ENCODE measurements at places on chromosomes 12 and 14. TPM values are rescaled to one million over a fixed set of nuclear protein-coding genes. Genes with fewer than 3 reads are reported as not detected.

The KRT78 gene
- not detected for total RNA-seq

The GPR65 gene
- total RNA-seq = not detected

The VWF gene
- total RNA-seq = 1.4 TPM

The MANSC4 gene
- total RNA-seq = not detected

The SLCO1B1 gene
- total RNA-seq = not detected

The RNASE2 gene
- total RNA-seq = not detected

GRCh38 chr12:4819654-4820053 is 90.1 kb upstream of the KCNA1 start:
- peak; percentile 40 for DNase-seq

DNA sequence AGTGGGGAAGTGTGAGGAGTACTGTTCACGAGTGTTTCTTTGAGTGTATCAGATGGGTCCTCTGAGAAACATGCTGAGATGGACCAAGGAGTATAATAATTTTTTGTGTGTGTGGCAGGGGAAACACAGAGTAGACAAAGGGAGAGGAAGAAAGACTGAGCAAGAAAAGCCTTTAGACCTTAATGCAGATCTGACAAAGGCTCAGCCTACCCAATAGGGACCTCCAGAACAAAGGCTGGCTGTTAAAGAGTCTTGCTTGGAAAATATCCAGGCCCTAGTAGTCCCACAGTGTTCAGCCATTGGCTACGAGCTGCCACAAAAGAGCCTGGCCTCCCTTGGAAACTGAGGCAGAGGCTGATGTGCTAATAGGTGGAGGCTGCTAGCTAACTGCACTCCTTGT is 13.5 kb downstream of the COQ5 start:
- DNase-seq = no peak

DNA sequence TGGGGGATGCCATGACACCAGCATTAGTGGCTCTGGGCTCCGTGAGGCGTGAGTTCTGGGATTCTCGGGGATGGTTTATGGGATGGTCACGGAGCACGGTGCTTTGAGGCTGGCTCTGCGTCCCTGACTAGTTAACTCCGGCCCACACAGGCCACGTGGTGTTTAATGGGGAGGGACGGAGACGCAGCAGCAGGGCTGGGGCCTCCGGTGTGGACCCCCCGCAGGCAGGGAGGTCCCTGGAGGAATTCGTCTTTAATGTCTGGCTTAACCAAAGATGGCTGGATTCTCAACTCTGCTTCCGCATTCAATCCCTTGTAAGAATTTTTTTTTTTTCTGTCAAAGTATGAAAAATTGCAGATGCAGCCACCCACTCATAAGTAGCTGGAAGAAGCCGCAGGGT is 86.4 kb upstream of the RFLNA start:
- no peak for DNase-seq

DNA sequence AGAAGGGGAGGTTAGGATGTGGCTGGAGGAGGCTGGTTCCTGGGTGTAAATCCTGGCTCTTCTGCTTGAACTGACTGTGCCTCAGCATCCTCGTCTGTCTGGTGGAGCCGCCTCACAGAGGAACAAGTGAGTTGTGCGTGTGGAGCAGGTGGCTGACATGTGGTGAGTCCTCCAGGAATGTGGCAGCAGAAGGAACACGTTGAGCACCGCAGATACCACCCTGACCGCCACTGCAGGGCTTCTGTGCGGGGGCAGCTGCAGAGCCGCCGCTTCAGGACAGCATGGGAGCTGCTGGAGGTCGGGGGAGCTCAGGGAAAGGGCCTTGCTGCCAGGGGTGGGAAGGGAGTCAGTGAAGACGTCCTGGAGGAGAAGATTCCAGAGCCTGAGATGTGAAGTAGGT is 48.9 kb downstream of the TRAF3 start:
- DNase-seq = no peak

DNA sequence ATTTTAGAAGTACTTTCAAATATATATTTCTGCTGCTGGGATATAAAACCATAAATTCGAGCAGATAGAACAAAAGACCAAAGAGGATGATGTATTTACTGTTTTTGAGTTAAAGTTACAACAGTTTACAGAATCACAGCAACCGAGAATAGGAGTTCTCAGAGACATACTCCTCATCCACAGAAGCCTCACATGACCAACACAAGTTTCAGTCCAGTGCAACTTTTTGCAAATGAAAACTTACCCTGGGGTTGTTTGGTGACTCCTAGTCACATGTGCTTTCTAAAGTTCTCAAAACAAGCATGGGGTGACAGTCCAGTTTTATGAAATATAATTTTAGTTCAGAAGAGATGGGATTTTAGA is 117.1 kb downstream of the PRKCH start:
- no peak for DNase-seq

- no peak for DNase-seq
These were observed 79.9 kb downstream of the MDGA2 start for GRCh38 chr14:47595552-47595951.

DNA sequence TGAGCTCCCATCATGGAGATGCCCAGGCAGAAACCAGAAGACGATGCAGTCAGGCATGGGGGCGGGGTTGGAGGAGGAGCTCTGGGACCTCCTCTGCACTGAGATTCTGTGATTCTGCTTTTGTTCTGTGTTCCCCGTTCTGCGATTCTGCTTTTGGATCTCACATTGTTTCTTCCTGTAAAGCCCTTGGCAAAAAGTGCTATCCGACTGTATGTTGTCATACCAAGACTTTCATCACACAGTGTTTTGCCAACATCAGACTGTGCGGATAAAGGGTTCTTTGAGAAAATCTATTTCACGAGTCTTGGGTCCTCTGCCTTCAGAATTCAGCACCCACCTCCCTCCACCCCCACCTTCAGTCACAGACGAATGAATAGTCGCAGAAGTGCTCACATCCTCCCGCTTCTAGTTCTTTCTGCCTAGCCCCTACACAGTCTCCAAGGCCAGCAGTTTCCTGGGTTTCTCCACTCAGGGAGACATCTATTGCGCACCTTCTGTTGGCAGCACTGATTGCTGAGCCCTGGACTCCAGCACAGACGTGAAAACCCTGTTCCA is 24.7 kb upstream of the PWP1 start:
- peak; percentile 44 for DNase-seq

GRCh38 chr12:55696141-55696540 is 11.6 kb downstream of the ITGA7 start:
- no peak for DNase-seq

- peak; percentile 71 for DNase-seq
These were observed 30.7 kb downstream of the CEP290 start for GRCh38 chr12:88111074-88111652.

DNA sequence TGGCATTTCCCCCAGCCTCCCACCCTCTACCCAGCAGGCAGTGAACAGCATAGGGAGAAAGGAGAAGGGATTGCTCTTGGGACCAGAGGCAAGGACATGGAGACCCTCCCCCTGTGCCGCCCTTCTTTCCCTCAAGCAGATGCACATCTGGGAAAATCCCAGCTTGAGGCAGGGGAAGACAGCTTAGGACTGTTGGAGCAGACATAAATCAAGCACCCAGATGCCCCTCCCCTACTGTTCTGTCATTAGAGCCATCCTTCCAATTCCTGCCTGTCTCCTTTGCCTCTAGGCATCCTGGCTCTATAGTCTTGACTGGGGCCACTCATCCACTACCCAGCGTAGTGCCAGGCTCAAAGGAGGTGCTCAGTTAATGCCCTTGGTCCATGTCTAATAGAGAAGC is 7.5 kb upstream of the CISTR start:
- no peak for DNase-seq

DNA sequence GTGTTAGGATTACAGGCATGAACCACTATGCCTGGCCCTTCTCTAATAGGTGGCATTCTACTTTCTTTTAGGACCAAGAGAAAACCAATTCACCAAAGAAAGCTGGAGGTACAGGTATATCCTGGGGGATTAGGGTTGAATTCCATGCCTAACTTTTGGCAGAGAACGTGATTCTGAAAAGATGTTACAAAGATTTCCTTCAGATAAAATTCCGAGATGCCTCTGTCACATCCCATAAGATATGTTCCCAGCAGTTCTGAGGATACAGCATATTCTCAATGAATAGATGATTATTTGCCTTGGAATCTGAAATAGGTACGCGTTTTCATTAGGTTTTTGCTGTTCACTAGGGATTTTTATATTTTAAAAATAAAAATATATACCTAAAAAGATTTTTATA is 111.9 kb upstream of the KRAS start:
- DNase-seq = no peak

DNA sequence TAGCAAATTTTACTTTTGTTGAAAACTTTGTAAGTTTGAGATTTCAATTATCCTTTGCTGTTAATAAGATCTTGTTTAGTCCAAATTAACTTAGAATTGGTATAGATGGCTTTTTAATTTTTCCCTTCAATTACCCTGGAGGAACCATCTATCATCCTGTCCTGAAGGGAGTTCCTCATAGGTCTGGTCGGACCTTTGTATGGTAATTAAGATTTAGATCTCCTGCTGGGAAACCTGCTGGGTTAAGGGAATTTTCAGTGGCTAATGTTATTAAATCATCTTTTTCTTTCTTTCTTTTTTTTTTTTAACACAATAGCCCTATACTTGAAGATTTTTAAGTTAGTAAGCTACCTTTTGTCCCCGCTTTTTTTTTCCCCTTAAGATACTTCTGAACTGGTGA is 63.0 kb upstream of the PRMT8 start:
- DNase-seq = no peak

- no peak for DNase-seq
These were observed 88.7 kb downstream of the TMTC1 start for GRCh38 chr12:29695026-29695425.

DNA sequence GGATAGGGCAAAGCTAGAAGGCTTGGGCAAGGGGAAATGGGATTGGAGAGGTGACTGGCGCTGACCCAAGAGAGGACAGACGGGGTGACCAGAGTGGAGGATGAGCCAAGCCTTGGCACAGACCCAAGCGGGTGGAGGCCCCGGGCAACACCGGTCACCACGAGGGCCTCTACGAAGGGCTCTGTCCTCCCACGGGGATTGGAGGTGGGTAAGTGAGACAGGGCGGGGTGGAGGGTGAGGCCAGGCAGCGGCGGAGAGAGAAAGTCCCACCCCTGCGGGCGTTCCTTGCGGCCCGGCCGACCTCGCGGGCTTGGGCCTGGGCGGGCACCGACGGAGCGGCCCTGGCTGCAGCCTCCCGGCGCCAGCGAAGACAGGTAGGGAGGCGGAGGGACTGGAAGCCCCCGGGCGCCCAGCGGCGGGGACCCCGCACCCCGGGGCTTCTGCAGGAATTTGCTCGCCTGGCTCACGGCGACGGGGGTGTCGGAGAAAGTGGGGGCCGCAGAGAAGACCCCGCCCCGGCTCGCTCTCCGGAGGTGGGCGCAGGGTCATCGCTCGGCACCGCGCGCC is at the start of gene PAPLN:
PAPLN (plus strand) TSS at position 288 of the 567 bp plus-strand sequence. CDS start 2,273 bp downstream, outside the sequence.
- DNase-seq = no peak

DNA sequence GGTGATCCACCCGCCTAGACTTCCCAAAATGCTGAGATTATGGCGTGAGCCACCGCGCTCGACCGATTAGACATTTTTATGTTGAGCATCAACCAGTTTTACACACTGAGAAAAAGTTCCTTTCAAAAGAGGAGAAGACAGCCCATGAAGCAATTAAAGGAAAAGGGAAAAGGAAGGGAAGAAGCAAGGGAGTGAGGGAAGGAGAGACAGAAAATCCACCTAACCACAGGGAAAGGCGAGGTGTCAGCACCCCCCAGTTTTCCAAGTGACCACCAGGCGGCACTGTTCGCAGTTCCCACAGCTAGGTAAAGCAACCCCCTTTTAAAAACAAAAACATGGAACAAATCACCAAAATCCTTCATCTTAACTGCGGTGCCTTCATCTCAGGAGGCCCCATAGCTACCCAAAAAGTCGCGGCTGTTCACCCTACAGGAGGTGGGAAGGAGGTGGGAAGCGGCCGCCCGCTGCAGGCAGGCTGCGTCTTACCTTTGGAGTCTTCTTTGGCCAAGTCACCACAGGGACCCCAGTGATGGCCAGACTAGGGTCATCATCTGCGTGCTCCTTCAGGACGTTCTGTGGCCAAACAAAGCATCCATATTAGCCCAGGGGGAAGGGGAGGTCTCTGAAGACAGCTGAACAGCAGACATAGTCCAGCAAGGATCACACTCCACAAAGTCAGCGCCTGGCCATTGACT is 86.6 kb downstream of the KDM2B start:
- DNase-seq = peak; percentile 48

GRCh38 chr14:84203896-84204295 is 1326.0 kb upstream of the FLRT2 start:
- no peak for DNase-seq
